ENCODE measurements at places on chromosomes 4 and X.
A peak's percentile ranks its signal among the peaks of the same experiment; 100 is the strongest.

GRCh38 chr4:151785484-151786157, 24.8 kb upstream of the GATB start:
- no peak for DNase-seq

GRCh38 chrX:117995378-117995777, 121.2 kb downstream of the KLHL13 start:
- no peak for DNase-seq

DNA sequence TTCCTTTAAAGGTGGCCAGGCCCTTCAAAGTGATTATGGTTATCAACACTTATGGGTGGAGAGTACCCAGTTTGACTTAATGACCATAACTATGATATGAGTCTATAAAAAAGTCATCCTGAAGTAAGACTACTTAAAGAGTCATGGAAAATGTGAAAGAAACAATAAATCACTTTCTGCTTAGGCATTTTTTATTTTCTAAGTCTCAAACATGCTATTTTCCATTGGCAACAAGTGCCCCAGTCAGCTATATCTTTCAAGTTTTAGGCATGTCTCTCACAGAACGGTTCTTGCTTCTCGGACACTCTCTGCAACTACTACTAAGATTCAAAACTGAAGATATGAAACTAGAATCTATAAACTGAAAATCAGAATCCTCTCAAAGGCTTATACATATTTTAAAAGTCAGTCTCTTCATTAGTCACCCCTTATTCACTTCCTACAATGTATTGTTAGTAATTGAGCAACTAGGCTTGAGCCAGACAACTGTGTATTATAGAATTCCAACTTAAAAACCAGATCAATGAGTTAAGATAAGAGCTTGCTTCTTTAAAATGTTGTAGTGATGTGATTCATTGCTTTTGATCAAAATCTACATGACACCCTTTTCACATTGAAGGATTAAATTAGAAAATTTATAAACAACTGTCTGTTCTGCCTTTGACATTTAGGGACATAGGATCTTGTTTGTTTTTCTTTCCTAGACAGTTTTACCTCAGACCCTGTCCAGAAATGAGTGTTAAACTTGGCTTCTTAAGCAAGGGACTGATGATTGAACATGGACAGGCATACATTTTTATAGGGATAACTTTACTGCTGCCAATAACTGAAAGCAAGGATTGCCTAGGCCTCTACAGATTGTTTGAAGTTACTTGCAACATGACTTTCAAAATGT, 2.9 kb downstream of the ANTXR2 start:
- no peak for DNase-seq

GRCh38 chrX:110399497-110399896, 40.8 kb downstream of the RTL9 start:
- DNase-seq, result no peak

GRCh38 chr4:155946486-155946885, 7.2 kb downstream of the CTSO start:
- DNase-seq, result no peak

- DNase-seq, result no peak
Observed at GRCh38 chr4:3419836-3420605, 21.7 kb upstream of the HGFAC start.

- no peak for DNase-seq
Observed at GRCh38 chrX:16418650-16419049, 231.3 kb upstream of the S100G start.

DNA sequence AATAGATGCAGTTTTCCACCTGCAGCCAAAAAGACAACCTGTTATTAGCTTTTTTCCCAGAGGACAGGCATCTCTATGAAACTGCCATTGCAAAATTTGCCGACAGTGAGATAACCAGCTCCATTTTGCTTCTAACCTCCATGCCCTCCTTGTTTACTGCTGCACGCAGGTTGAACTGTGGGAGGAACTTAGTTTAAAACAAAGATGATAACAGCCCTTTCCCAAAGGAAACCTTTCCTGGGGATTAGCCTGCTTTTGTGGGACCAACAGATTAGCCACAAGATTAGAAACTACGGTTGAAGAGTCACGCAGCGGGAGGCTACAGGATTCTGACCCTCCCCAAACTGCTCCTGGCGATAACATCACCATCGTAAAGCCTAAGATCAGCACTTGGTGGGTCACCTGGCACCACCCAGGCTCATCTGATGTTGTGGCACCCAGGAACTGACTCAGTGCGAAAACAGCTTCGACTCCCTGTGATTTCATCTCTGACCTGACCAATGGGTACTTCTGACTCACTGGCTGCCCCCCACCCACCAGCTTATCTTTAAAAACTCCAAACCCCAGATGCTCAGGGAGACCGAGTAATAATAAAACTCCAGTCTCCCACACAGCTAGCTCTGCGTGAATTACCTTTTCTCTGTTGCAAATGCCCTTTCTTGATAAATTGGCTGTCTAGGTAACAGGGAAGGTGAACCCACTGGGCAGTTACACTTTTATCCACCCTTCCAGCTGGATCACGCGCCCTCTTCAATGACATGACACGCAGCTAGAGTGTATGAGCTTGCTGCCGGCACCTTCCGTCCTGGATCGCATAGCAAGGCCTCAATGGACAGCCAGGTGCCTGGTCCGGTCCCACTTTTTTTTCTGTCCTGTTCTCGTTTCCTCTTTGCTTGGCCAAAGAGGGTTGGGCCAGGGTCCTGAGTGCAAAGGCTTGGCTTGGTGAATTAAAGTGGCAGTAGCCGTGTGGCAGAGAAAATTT, 27.2 kb downstream of the NOP14 start:
- DNase-seq, result peak; percentile 42

GRCh38 chr4:126851391-126851790, 781.4 kb upstream of the INTU start:
- DNase-seq, result no peak
